IMR-90 (cell line): ENCODE measurements at places on chromosomes 6 and 20.

DNA sequence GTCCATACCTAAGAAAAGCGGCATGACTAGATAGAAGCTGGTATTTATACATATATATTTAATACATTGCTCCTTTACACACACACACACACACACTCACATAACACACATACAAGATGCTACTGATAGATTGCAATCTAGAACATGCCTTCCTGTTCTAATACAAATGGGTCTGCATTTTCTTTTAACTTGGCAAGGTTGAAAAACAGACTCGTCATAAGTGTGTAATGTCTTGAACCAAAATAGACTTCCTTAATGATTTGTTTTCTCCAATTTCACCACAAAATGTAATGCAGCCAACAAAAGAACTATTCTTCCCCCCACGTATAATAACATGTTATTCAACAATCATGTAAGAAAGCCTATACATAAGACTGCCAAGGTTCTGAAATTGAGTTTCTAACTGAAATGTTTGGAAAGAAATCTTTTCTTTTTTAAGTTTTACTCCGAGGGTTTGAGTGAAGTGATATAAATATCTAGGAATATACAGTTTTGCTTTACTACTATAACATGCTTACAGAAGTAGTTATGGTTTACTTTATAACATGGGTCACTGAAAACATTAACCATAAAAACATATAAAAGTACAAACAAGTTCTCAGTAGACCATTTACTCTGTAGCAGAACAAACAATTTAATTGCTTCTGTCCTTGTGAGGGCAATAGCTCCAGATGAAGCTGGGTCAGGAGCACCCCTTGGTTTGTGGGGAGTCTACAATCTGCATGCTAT is 207.5 kb downstream of the FOXC1 start:
- no peaks in the 10 kb centered on the region for H3K36me3 ChIP-seq
- no peak overlapping the region for H3K27ac ChIP-seq
- no peaks in the 10 kb centered on the region for H3K27me3 ChIP-seq
- H3K4me3 ChIP-seq: no peak overlapping the region
- DNase-seq: peak; percentile 70

DNA sequence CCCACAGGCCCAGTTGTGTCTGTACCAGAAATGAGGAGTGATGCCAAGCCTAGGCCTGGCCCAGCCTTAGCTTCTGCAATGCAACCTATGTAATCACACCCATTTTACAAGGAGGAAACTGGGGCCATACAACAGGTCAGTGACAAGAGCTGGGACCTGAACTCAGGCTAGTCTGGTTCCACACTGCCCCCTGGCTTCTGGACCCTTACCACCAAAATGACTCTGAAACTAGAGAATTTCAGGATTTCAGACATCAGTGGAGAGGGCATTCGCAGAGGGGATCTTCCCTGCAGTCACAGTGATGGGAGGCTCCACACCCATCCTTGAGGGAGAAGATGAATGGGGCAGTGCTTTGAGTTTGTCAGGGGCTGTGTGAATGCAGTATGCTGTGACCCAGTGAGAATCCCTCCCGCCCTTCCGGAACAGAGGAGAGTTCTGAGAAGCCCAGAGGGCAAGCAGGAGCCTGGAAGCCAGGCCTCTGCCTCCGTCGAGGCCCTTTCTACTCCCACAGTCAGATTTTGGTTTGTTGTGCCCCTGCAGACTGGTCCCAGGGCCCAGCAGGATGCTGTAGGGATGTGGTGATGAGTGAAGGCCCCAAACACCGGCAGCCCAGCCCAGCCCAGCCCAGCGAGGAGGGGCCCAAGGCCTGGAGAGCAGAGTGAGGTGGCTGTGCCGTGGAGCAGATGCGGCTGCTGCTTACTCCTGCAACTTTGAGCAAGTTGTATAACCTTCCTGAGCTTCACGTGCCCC is 48.1 kb upstream of the MYL9 start:
- no peak overlapping the region for H3K4me3 ChIP-seq
- no peaks in the 10 kb centered on the region for H3K27me3 ChIP-seq
- no peak for DNase-seq
- H3K36me3 ChIP-seq: peaks cover 28% of the 10 kb centered on the region

DNA sequence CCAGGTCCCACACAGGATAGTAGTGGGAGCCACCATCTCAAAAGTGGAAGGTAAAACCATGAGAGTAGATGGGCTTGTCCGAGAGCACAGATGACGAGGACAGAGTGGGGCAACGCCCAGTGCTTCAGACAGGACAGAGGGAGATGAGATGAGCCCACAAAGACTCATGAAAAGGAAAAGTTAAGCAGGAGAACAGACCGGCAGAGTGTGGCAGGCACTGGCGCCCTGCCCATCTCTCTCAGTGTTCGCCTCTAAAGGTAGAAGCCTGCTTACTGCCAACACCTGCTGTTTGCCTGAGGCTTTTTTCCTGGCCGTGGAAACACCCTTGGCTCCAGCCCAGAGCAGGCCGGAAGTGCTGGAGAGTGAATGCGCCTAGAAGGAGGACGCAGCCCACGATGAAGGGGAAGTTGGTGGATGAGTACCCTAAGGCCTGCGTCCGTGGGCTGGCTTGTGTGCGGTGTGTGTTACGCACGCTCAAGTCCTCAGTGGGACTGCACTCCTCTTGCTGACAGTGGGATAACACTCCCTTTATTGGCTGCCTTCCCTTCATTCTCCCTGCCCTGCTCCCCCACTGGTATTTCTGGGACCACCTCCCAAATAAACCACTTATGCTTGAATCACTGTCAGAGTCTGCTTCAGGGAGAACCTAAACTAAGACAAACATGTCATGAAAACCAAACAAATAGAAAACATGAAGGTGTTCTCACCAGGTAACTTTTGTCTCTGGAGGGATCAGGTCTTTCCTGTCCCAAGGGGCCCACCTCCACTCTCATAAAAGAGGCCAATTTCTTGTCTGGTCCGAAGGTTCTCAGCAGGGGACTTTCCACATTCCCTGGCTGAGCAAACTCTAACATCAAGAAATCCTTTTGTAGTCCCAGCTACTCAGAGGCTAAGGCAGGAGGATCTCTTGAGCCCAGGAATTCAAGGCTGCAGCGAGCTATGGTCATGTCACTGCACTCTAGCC is 9.1 kb upstream of the FOXP4 start:
- H3K27me3 ChIP-seq: peaks cover 52% of the 10 kb centered on the region
- H3K36me3 ChIP-seq: no peaks in the 10 kb centered on the region
- H3K27ac ChIP-seq: no peak overlapping the region
- H3K4me1 ChIP-seq: peaks cover 6% of the 10 kb centered on the region; the same call in 1 of the 2 replicates
- DNase-seq: no peak

GRCh38 chr6:88208726-88209125 is 42.6 kb upstream of the CNR1 start:
- H3K27ac ChIP-seq: no peak overlapping the region
- H3K27me3 ChIP-seq: no peaks in the 10 kb centered on the region
- no peaks in the 10 kb centered on the region for H3K4me1 ChIP-seq
- no peaks in the 10 kb centered on the region for H3K36me3 ChIP-seq
- no peak for DNase-seq
- no peak overlapping the region for H3K4me3 ChIP-seq

GRCh38 chr6:48764286-48765044 is 653.5 kb upstream of the PTCHD4 start:
- H3K4me3 ChIP-seq: no peak overlapping the region
- H3K27me3 ChIP-seq: no peaks in the 10 kb centered on the region
- peak; percentile 33 for DNase-seq
- peaks cover 2% of the 10 kb centered on the region for H3K4me1 ChIP-seq

DNA sequence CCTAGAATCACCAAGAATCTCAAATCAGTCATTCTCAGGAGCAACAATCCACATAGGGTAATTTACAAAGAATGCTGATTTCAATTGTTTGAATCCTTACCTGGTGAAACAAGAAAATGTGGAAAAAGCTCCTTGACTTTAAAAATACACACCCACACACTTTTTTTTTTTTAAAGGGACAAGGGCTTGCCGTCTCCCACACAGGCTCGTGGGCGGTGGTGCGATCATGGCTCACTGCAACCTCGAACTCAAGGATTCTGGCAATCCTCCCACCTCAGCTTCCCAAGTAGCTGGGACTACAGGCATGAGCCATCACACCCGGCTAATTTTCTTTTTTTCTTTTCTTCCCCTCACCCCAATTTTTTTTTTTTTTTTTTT is 30.7 kb downstream of the PARD6B start:
- no peaks in the 10 kb centered on the region for H3K27me3 ChIP-seq
- no peaks in the 10 kb centered on the region for H3K36me3 ChIP-seq

GRCh38 chr6:47447722-47448121 is 29.9 kb upstream of the CD2AP start:
- H3K27me3 ChIP-seq: no peaks in the 10 kb centered on the region
- H3K36me3 ChIP-seq: no peaks in the 10 kb centered on the region
- no peaks in the 10 kb centered on the region for H3K4me1 ChIP-seq
- H3K4me3 ChIP-seq: no peak overlapping the region

DNA sequence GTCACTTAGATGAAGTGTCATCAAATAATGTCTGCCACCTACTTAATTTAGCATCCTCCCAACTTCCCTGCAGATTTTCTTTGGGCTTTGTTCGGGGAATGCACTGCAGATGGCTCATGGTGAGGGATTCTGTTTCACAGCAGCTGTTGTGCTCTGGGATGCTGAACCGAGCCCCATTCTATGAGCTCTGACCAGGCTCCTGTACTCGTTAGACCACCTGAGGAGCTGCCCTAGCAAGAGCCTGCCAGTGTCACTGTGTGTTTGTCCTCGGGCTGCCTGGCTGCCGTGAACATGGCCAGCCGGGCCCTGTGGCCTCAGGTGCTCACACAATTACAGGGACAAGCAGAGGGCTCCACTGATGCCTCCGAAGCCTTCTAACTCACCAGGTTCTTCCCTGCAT is 238.8 kb upstream of the ECI2 start:
- no peaks in the 10 kb centered on the region for H3K27me3 ChIP-seq
- peaks cover 18% of the 10 kb centered on the region for H3K4me1 ChIP-seq
- DNase-seq: no peak
- no peaks in the 10 kb centered on the region for H3K36me3 ChIP-seq

DNA sequence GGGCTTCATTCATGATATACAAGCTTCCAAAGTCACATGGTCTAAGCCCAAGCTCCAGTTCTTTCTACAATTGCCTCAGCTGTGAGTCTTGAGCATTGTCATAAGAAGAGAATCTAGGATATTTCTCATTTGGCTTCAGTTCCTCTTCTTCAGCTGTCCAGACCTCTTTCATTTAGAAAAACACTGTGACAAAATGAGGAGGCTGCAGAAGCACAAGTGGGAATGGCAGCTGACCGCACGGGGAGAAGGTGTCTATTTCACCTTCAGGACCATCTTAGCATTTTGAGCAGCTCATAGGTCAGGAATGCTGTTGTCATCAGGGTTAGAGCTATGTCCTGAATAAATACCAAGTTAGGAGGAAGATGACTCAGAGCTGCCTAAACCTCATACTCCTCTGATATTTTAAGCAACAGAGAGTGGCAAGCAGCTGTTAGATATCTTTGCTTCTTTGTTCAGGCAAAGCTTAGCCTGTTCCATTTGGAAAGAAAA is 390.1 kb upstream of the CITED2 start:
- peak; percentile 99 for DNase-seq
- H3K36me3 ChIP-seq: no peaks in the 10 kb centered on the region
- H3K4me1 ChIP-seq: peaks cover 13% of the 10 kb centered on the region
- H3K4me3 ChIP-seq: no peak overlapping the region
- no peaks in the 10 kb centered on the region for H3K27me3 ChIP-seq
- peak overlapping the region; percentile 29; the same call in 1 of the 2 replicates for H3K27ac ChIP-seq

DNA sequence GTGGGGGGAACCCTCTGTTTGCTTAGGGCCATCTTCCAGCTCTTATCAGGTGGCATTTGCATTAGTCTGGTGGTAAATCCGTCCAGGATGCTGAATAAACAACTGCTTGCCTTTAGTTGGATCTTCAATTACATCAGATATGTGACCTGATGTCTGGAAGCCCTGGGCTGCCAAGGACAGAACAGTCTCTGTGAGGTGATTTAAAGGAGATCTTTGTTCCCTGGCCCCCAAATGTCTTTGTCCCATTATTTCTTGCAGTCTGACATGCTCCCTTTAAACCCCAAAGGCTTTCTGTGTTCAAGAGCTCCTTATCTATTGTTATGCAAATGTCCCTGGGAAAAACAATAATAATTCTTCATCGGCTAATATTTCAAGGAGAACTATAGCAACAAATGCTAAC is 84.6 kb upstream of the SPTLC3 start:
- no peaks in the 10 kb centered on the region for H3K36me3 ChIP-seq
- no peak for DNase-seq
- H3K4me1 ChIP-seq: peaks cover 14% of the 10 kb centered on the region
- H3K27me3 ChIP-seq: peaks cover 4% of the 10 kb centered on the region; the same call in 1 of the 2 replicates
- H3K4me3 ChIP-seq: no peak overlapping the region

DNA sequence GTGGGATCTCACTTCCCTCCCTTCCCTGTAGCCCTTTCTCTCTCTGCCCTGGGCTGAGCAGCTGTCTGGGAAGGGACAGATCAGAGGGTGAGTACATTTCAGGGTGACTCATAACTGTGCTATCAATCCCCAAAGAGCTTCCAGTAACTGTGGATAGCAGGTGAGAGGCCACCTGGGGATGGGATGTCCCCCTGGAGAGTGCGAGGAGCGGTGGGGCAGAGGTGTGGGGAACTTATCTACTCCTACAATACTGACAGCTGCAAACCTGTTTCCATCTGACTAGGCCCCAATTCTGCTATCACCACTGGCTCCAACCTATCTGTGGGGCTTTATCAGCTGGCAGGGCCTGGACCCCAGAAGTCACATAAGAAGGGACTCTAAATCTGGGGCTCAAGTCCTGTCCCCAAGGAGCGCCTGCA is 32.6 kb downstream of the KCNK5 start:
- DNase-seq: no peak
- H3K4me1 ChIP-seq: no peaks in the 10 kb centered on the region
- H3K36me3 ChIP-seq: no peaks in the 10 kb centered on the region
- no peak overlapping the region for H3K27ac ChIP-seq
- H3K4me3 ChIP-seq: no peak overlapping the region

- H3K36me3 ChIP-seq: no peaks in the 10 kb centered on the region
- H3K4me1 ChIP-seq: no peaks in the 10 kb centered on the region
- no peak overlapping the region for H3K4me3 ChIP-seq
- DNase-seq: no peak
- H3K27me3 ChIP-seq: no peaks in the 10 kb centered on the region
Measured at GRCh38 chr6:10431423-10432164, 16.7 kb upstream of the TFAP2A start.

- peak; percentile 52 for DNase-seq
- no peak overlapping the region for H3K27ac ChIP-seq
- no peak overlapping the region for H3K4me3 ChIP-seq
- peaks cover 2% of the 10 kb centered on the region for H3K4me1 ChIP-seq
- no peaks in the 10 kb centered on the region for H3K36me3 ChIP-seq
- H3K27me3 ChIP-seq: no peaks in the 10 kb centered on the region
Measured at GRCh38 chr20:5122873-5123260, 3.1 kb upstream of the PCNA start.

- no peak for DNase-seq
- no peak overlapping the region for H3K4me3 ChIP-seq
- no peaks in the 10 kb centered on the region for H3K27me3 ChIP-seq
- H3K36me3 ChIP-seq: no peaks in the 10 kb centered on the region; the same call in 1 of the 2 replicates
- no peak overlapping the region for H3K27ac ChIP-seq
Measured at GRCh38 chr6:161239001-161239400, 34.9 kb downstream of the AGPAT4 start.

- H3K36me3 ChIP-seq: no peaks in the 10 kb centered on the region
- DNase-seq: no peak
- no peak overlapping the region for H3K27ac ChIP-seq
Measured at GRCh38 chr6:3609388-3609787, 142.1 kb downstream of the PXDC1 start.
